Myocyte (in vitro differentiated cells): ENCODE measurements at places on chromosomes 7 and 10. TPM values are rescaled to one million over a fixed set of nuclear protein-coding genes. Genes with fewer than 3 reads are reported as not detected.

The ACSM6 gene
- total RNA-seq, result not detected in 2 replicates

DNA sequence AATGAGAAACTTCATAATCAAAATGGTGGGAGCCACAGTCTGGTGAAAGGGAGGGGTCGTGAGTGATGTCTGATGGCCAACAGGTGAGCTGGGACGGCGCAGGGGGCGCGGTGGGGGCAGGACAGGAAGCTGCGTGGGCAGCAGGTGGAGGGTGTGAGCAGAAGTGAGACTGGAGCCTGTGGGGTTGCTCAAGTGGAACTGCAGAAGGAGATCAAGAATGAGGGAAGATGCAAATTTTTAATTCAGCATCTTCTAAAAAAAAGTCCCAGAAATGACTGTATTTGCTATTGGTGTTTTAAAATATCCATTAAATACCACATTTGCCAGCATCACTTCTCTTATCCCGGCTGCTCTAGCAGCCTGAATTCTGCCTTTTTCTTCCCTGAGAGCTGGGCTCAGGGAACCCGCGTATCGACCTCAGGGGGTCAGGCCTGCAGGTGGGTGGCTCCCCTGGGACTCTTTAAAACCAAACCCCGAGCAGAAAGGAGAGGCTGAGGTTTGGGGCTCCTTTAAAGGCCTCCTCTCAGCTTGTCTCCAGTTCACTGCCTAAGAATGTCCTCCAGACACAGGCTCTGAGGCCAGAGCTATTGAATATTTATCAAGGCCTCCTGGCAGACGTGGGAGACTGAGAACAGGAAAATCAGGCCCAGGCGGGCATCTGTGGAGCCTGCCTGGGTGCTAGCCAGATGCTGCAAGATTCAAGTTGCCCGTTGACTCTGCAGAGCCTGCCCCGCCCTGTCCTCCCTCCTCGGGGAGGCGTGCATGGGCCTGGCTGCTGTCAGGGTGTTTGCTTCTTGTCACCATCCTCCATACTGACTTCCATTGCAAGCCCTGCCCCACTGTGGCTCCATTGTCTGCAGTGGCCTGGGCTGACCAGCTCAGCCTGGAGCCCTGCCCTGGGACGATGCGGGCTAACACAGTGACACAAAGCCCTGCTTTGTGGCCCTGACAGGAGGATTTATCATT lies 53.9 kb downstream of the SYPL1 start:
- peak; percentile 22 for DNase-seq

The LYZL2 gene
- total RNA-seq, result not detected in 2 replicates

The SFTPA1 gene
- not detected in 2 replicates for total RNA-seq

The RAMP3 gene
- not detected in 2 replicates for total RNA-seq

- DNase-seq, result no peak
Observed at GRCh38 chr7:96933067-96933645, 72.2 kb upstream of the DLX6 start.

DNA sequence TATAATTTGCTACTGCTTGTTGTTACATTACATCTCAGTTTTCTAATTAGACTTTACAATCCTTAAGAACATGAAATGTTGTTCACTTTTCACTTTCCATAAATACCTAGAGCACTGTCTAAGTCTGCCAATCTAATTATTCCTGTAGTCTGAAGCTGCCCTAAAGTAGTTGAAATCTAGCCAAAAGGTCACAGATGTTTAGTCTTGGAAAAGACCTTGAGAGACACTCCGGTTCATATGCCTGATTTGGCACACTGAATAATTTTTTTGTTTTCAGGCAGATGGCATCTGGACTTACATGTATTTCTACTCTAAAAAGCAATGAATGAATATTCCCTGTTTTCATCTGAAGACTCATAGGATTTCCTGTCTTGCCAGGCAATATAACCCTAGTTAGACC lies 359.1 kb downstream of the ANKRD7 start:
- DNase-seq, result no peak

DNA sequence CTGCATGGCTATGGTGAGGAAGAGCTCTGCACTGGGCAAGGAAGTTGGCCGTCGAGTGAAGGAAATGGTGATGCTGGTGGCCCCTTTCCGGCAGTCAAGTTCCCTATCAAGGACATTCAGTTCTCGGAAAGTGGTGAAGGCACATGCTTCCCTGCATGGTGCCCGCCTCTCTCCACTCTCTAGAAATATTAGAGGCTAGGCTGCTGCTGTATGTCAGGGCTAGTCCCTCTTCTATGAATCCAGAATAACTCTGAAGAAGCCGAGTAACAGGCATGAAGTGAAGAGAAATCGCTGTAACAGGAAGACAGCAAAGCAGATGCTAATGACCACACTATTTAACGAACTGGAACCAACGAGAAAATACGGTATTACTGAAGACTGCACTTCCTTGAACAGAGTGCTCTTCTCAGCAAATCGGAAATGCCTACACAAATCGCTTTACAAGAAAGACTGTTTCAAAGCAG lies 5.4 kb downstream of the IDI1 start:
- DNase-seq, result no peak

The MKI67 gene
- 0.29 and 3.2 TPM in 2 replicates for total RNA-seq

The TRIM50 gene
- not detected in 2 replicates for total RNA-seq

GRCh38 chr10:133357285-133358161 lies at the start of gene FUOM:
Gene FUOM, minus strand, starts transcription at chr10:133358019. Its CDS starts 12 bp downstream, at chr10:133358007.
- DNase-seq, result peak; percentile 33
